NCI-H1105 treated with DMSO at 0.1 percent for 48 hours (cell line): ENCODE measurements at places on chromosomes 7 and 10.

- no peak for DNase-seq
Measured at GRCh38 chr10:127168261-127168660, 28.1 kb downstream of the INSYN2A start.

- DNase-seq: no peak
Measured at GRCh38 chr7:16589881-16590280, 55.7 kb downstream of the ANKMY2 start.

GRCh38 chr7:46459942-46460341 is 538.9 kb upstream of the IGFBP3 start:
- DNase-seq: no peak

DNA sequence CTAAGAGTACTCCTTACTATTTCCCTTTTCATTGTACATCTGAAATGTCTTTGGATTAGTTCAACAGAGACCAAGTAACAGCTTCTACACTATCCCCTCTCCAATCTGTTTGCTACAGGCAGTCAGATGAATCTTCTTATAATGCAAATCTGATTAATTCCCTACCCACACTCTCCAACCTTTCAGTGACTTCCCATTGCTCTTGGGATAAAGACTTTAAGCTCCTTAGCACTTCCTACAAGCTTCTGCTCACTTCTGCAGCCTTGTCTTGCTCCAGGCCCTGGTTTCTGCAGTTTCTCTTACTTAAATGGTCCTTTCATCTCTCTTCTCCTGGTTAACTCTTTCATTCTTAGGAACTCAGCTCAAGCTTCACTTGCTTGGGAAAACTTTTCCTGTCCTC is 65.2 kb upstream of the FEZF1 start:
- no peak for DNase-seq

- no peak for DNase-seq
Measured at GRCh38 chr10:106942035-106942662, 222.4 kb downstream of the SORCS1 start.

DNA sequence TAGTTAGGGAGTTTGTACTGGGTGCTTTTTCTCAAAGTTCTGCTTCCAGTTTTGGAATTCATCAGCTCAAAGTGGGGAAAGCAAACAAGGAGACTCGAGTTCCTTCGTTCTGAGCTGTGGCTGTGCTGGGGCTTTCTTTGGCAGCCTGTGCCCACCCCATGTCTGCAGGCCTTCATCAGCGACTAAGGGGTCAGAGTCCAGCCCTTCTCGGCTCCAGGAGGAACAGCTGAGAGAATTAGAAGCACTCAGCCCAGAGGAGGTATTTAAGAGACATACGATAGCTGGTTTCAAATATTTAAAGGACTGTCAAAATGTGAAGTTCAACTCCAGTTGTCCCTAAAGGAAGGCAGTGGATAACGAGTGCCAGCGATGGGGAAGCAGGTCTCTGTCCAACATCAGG is 41.3 kb downstream of the SH3PXD2A start:
- DNase-seq: no peak

- no peak for DNase-seq
Measured at GRCh38 chr10:35363587-35363986, 27.3 kb downstream of the CCNY start.

DNA sequence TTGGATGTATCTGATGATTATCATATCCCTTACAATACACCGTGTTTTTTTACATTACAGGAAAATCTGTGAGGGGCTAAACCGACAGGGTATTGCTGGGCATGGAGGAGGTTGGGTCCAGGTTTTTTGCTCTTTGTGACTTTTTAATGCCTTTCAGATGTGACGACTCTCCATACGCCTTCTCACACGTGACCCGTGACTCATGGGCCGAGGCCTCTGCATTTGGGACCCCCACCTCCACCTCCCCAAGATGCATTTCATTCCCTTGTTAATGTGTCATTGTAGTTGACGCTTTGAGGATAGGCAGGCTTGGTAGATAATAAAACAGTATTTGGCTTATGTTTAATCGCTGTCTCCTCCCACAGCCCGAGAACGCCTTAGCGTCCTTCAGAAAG is 95.3 kb downstream of the CUX1 start:
- DNase-seq: no peak

- no peak for DNase-seq
Measured at GRCh38 chr10:110758898-110759297, 112.8 kb upstream of the PDCD4 start.

DNA sequence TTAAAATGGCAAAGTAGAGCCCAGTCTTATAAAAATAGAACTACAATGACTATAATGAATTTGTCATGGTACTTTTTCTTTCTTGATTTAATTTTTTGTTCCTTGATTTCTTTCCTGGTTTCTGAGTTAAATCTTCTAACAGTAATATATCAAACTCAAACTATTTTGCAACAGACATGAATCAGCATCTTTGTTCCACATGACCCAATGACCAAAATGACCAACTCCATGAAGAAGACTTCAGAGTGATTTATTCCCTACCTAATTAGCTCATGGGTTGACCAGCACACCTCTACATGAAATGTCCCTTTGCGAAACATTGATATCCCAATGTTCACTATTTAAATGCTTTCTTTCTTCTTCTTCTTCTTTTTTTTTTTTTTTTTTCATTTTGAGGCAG is 30.9 kb downstream of the NMT2 start:
- DNase-seq: no peak

DNA sequence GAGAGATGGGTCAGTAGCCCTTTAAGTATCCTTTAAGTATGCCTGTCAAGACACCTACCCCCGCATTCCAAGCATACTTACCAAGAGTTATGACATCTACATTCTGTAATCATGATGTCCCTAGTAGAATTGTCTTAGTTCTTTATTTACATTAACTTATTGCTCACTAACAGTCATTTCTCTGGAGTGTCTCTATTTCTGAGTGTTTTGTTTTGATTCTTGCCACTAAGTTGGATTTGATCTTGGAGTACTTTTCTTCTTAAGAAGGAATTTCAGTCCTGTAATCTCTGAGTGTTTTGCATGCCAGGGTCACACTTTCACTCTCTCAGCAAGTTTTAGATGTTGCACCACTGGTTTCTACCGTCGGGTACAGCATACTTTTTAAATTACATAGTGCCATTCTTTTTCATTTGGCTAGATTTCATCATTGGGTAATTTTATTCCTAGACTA is 1053.9 kb downstream of the KCNMA1 start:
- DNase-seq: no peak
